A549 treated with DMSO at 1 μM for 4 hours (cell line): ENCODE measurements at places on chromosomes 7 and 10. TPM values are rescaled to one million over a fixed set of nuclear protein-coding genes. Genes with fewer than 3 reads are reported as not detected.

CNTNAP2 gene
- 0.02 to 0.06 TPM (median 0.06 TPM) in 3 of 5 replicates, not detected in the others for total RNA-seq

TAC1 gene
- 0.09 to 0.13 TPM in 2 of 5 replicates, not detected in the others for total RNA-seq

SPDYE5 gene
- total RNA-seq: not detected in 5 replicates

SMARCD3 gene
- 7.9 to 12.4 TPM (median 10.5 TPM) in 5 replicates for total RNA-seq

ZNF394 gene
- 18.1 to 20.8 TPM (median 19.0 TPM) in 5 replicates for total RNA-seq
